ENCODE measurements at places on chromosomes 7 and 10. TPM values are rescaled to one million over a fixed set of nuclear protein-coding genes. Genes with fewer than 3 reads are reported as not detected.

The SLC26A5 gene
- not detected for total RNA-seq

The GIMAP5 gene
- total RNA-seq: 10.1 TPM

The DNAH11 gene
- 11.1 TPM for total RNA-seq

The NKX6-2 gene
- total RNA-seq: not detected

GRCh38 chr7:103369432-103369831 lies 22.0 kb downstream of the PSMC2 start:
- DNase-seq: no peak

- DNase-seq: no peak
These were observed 87.3 kb downstream of the CCSER2 start for GRCh38 chr10:84415539-84416244.

GRCh38 chr10:65408401-65408800 lies 1517.4 kb upstream of the LRRTM3 start:
- no peak for DNase-seq

GRCh38 chr10:34764472-34764946 lies 50.6 kb downstream of the PARD3 start:
- DNase-seq: no peak

DNA sequence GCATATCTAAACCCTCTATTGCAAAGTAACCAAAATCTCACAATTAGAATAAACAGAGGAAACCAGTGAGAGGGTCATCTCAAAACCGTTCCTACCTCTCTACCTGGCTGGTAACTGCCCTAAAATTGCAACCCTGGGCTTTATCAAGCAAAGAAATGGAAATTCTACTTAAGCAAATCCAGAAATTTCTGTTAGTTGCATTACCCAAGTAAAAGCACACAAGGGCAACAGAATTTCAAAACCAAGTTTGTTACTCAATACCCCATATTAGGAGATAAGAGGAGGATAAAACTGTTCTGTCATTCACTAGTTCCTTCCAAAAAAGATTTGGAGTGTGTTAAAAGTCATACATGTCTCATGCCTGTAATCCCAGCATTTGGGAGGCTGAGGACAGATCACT lies 195.3 kb downstream of the FAM107B start:
- DNase-seq: peak; percentile 56

DNA sequence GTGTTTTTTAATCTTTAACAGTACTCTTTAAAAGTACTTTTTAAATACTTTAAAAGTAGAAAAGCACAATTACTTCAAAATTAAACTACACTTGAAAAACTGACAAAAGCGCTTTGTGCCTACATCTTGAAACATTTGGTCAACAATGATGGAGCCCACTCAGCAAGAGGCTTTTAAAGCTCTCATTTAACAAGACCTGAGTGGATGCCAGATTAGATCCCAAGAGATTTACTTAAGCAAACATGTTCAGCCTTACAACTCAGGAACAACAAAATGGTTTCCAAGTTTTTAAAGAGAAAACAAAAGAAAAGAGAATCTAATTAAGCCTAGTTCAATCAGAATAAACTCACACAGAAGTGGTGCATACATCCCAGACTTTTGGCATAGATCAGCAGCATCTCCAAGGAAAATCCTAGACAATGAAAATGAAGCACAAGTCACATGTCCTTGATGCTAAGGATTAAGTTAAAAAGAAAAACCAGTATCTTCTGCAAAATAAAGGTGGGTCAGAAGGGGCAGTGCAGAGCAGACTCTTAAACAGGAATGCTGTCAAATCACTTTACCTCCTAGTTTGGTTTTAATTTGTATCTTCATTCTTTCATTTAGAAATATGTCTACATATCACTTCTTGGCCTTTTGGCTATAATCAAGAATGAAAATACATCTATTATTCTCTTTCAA lies 26.2 kb downstream of the HIBADH start:
- DNase-seq: no peak

- peak; percentile 76 for DNase-seq
These were observed 78.4 kb upstream of the MEOX2 start for GRCh38 chr7:15764851-15765382.

Measured in umbilical cord (tissue), 2 donors.